ENCODE measurements at places on chromosomes 3 and 15.
A peak's percentile ranks its signal among the peaks of the same experiment; 100 is the strongest.

DNA sequence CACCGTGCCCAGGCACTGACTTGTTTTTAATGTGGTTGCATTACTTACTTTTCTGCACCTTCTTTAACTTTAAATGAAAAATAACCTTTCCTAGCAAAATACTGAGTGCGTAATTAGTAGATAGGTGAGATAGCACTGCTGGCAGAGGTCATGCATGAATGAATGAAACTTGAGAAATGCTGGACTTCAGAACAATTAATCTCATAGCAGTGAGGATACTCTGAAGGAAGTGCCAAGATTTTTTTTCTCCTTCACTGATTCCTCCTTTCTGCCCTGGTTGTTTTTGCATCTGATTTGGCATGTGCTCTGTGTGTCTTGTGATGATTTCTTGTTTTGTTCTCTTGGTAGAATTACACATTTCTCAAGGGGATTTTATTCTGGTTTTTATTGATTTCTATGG is 378.9 kb downstream of the PTPRG start:
- DNase-seq: no peak

- no peak for DNase-seq
Measured at GRCh38 chr3:146975476-146975875, 370.3 kb upstream of the PLSCR5 start.

- DNase-seq: no peak
Measured at GRCh38 chr3:124557433-124558232, 172.6 kb upstream of the UMPS start.

- DNase-seq: no peak
Measured at GRCh38 chr3:71064956-71065763, 518.4 kb downstream of the FOXP1 start.

- DNase-seq: no peak
Measured at GRCh38 chr3:187122261-187122660, 17.0 kb downstream of the RPL39L start.

- DNase-seq: no peak
Measured at GRCh38 chr3:127204841-127205582, 12.1 kb downstream of the PRR23E start.

GRCh38 chr3:135965506-135966270 is at the start of gene PPP2R3A:
Gene PPP2R3A, plus strand, starts transcription at chr3:135965728. Its CDS starts 35,771 bp downstream, at chr3:136001499.
- DNase-seq: peak; percentile 32

GRCh38 chr15:60766391-60767128 is 287.6 kb upstream of the ICE2 start:
- no peak for DNase-seq

Measured in activated CD8-positive, alpha-beta memory T cell treated with anti-CD3 and anti-CD28 coated beads for 4 hours (primary cell).